ENCODE measurements at places on chromosomes 13 and 19. TPM values are rescaled to one million over a fixed set of nuclear protein-coding genes. Genes with fewer than 3 reads are reported as not detected.

Gene MAP4K1
- 0.74 TPM for total RNA-seq

Gene ZNF418
- total RNA-seq: 10.1 TPM

DNA sequence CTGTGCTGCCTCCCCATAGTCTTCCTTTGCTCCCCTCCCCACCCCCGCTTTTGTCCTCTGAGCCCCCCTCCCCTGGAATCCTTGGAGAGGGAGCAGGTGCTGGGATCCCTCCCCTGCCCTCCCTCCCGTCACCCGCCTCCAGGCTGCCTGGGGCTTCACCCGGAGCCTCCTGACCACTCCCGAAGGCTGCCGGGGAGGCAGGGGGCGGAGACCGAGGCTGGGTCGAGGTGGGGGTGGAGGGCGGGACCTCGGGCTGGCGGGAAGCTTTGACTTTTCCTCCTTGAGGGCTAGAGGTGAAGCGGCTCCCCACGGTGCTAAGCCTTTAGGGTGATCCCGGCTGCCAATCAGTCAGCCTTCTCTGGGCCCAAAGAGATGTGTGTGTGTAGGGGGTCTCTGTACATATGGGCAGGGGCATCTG is 1.5 kb downstream of the KMT5C start:
- peak; percentile 3 for ATAC-seq

- ATAC-seq: no peak
These were observed 25.2 kb downstream of the KCTD15 start for GRCh38 chr19:33821871-33822270.

GRCh38 chr19:45162608-45163143 is 1.9 kb upstream of the NKPD1 start:
- no peak for ATAC-seq

DNA sequence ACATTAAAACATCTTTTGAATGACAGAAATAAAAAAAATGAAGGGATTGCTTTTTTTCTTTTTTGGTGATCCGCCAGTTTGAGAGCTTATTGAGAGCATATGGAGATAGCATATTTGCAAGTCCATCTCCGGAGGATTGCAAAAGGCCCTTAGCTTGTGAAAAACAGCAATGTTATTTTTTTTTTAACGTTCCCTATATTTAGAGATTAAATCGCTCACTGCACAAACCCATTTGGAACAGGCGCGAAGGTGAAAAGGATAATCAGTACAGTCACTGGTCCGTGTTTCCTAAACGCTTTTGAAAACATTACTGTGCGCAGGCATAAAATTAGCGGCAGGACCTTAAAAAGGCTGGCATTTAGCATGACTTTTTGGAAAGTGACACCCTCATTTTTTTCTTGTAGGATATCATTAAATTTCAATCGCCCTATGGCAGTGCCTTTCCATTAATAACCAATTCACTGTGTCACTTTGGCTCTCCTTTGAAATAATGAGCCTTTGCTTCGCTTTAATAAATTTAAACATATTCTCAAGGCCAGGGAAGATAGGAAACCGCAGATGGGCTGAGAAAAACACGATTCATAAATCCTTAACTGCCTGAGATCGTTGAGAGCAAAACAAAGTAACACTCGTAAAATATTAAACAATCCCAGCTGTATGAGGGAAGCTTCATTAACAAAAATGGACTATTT is 342.2 kb downstream of the DACH1 start:
- peak; percentile 82 for ATAC-seq

DNA sequence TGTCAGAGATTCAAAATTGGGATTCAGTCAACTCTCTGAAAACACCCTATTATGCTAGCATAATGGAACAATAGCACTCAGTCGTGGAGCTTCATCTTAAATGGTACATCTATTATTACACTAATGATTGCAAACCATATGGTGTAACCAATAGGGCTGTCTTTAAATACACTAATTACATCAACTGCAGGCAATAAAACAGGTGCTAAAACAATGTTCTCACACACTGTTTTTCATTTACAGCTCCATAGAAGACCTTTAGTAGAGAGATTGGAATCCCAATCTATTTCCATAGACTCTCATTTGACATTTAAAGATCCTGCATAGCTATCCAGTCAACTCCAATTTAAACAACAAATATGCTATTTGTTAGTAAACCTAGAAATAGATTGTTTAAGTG is 1917.4 kb downstream of the OLFM4 start:
- peak; percentile 55 for ATAC-seq

DNA sequence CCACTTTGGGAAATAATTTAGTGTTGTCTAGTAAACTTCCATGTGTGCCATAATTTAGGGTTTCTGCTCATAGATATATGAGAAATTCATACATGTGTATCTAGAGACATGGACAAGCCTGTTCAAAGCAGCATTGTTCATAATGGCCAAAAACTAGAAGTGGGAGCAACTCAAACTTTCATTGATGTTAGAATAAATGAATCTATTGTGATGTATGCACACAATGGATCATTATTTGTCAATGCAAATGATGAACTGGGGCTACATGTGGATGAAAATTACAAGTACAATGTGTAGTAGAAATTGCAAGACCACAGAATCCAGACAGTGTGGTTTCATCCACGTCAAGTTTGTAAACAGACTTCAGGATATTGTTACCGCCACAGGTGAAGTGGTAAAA is 284.7 kb downstream of the SLC7A1 start:
- no peak for ATAC-seq

DNA sequence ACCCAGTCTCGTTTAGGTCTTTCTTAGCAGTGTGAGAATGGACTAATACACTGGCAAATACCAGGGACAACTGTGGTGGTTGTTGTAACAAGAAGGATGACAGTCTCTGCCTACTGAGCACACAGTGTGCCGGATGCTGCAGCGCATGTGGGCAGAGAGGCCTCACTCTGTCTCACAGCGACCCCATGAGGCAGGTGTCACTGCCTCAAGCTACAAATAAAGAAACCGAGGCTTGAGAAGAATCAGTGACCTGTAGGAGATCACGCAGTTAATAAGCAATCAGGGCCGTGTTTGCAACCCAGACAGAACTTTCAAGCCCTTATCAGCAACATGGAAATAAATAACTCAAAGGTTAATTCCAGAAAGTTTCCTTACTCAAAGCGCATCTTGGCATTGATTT is 40.5 kb upstream of the GAS6 start:
- ATAC-seq: peak; percentile 45

DNA sequence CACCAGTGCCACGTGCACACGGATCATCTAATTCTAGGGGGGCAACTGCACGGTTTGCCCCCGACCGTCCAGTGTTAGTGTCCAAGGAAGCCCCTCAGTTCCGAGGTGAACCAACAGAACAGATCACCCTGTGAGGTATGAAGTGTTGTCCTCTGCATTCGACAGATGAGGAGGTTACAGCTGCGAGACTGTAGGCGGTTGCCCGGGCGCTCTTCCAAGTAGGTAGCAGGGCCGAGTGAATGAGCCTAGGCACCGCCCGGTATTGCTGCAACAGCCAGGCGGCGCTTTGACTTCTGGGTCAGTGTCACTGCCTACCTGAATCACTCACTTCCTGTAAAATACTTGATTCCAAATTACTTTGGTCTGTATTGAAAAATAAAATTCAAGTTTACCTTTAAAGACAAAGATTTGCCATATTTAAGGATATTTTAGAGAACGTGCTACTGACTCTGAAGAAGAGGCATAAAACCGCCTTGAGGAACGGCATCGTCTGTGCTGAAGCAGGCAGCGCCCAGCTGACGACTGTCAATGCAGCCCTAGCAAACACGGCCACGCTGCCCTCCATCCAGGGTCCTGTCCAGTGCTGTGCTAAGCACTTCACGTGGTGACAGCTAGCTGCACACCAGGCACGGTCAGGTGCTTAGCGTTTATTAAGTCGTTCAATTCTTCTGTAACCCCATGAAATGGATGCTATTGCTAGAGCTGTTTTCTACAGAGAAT is 19.3 kb upstream of the RASA3 start:
- ATAC-seq: no peak

GRCh38 chr13:65592731-65593130 is 1637.4 kb downstream of the PCDH9 start:
- no peak for ATAC-seq

- no peak for ATAC-seq
These were observed 24.9 kb upstream of the CERS4 start for GRCh38 chr19:8184274-8184673.

DNA sequence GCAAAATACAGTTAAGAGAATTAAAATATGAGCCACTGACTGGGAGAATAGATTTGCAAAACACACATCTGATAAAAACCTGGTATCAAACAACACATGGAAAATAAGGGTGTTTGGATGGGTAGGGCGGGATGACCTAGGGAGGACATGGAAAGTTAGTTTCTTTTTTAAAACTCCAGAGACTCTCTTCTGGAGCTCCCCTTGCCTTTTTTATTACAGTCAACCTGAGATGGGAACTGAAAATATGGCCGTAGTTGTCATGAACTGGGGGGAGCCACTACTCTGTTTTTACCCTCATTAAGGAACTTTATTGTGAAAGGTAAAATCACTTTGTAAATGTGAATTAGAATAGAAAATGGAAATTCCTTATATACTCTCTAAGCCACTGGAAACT is 113.0 kb downstream of the ATP11A start:
- ATAC-seq: peak; percentile 54

Data from motor neuron (in vitro differentiated cells).